ENCODE measurements at places on chromosomes 16 and 17.

GRCh38 chr17:6170349-6170748, 100.2 kb downstream of the WSCD1 start:
- DNase-seq: no peak

GRCh38 chr17:51261024-51261963, 948 bp downstream of the UTP18 start:
- DNase-seq: no peak

DNA sequence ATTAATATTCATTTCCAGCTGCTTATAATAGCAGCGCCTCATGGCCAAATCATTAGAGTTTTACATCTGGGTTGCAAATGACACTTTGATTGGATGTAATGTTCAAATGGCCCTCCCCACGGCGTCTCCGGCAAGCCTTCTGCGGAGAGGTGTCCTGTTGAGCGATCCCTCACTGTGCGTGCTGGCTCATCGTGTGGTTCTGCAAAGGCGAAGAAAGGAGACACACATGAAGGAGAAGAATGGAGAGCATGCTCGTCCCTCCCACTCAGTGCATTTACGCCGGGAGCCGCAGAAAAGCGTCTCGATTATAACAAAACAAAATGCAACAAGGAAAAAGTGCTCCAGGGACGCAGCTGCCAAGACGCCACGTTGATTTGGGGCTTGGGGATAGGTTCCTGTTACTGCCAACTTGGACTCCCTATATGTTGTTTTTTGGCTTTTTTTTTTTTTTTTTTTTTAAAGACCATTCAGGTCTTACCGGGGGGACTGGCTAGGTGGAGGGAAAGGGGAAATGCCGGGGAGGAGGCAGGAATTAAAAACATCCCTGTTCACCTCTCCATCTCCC, 117.6 kb downstream of the C16orf78 start:
- no peak for DNase-seq

DNA sequence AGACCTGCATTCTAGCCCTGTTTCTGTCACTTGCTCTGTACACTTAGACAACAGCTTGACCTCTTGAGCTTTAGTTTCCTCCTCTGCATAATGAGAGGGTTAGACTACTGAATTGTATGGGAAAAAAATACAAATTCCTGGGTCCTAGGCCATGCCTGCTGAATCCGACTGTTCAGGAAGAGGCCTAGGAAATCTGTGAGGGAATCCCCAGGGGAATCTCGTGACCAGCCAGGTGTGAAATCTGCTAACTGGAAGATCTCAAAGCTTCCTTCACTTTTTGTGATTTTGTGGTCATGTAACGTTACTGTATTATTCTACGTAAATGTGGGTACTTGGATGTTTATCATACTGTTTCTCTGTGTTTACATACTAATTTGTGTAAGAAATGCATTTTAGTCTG, 58.2 kb downstream of the CYLD start:
- DNase-seq: no peak

- DNase-seq: no peak
Observed at GRCh38 chr16:66304961-66305360, 61.5 kb upstream of the CDH5 start.

DNA sequence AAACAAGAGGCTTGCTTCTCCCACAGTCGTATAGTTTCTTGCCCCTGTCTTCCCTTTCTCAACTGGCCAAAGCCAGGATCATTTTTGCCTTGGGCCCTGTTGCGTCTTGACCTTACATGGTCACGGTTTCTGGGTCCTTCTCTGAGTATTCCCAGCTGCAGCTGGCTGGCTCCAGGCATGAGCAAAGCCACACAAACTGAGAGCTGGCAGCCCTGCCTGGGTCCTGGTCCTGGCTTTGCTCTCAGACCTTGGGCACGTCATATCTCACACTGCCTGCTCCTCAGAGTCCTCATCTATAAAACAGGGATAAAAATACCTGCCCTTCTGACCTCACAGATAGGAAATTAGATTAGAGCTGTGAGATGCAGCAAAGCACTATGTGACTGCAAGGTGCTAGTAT, 277.6 kb downstream of the CBLN1 start:
- DNase-seq: no peak

DNA sequence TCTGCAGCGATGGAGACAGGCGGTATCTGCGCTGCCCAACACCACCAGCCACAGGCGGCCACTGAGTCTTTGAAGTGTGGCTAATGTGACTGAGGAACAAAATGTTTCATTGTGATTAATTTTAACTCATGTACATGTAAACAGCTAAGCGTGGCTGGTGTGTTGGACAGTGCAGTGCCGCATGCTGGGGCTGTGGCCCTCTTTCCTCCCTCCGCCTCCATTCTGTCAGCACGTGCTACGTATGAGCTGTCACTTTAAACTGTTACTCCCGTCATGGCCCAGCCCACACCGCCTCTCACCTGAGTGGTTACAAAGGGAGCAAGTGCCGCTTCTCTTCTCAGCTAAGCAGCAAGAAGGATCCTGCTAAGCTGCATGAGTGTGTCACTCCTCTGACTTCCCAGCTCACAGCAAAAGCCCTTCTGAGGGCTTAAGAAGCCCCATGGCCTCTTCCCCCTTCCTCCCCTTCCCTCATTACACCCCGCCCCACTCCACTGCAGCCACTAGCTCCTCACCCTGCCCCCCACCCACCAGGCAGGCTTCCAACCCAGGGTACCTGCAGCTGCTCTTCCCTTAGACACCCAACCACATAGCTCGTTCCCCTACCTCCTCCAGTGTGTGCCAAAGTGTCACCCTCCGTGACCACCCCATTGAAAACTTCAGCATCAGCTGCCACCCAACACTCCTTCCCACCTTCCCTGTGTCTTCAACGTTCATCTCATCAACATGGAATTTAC, 15.0 kb downstream of the HASPIN start:
- peak; percentile 85 for DNase-seq

DNA sequence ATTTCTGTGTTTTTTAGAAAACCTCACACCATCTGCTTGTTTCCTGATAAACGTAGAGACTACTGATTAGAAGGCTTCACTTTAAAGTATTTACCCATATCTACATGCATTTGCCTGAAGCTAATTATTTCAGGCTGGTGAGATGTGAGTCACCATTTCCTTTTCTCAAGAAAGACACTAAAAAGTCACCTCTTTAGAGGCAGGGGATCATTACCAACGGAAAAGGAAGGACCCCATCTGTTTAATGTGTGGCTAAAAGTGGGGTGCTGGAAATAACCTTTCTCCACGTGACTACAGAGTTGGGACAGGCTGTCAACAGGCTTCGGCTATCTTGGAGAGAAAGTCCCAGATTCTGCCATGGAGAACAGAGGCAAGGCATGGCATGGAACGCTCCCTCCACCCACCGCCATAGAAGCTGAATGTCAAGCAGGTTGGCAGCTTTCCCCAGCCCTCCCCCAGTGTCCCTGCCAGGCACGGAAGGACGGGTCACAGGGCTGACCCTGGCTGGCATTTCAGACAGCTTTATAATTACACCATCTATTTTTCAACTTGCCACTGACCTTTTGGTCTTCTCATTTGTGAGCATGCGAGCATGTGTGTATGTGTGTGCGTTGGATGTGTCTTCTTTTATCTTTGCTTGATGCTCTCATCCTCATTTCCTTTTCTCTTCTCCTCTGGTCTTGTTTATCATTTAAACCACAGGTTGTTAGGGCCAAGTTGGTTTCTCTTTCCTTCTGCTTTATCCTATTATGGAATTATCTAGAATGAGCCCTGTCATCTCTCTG, 157.0 kb downstream of the CPPED1 start:
- peak; percentile 42 for DNase-seq

GRCh38 chr17:45997624-45998023, 1.4 kb upstream of the STH start:
- DNase-seq: no peak

- DNase-seq: peak; percentile 70
Observed at GRCh38 chr17:74431568-74432423, at the start of gene GPRC5C. TSS of gene GPRC5C (plus strand) at chr17:74432088. CDS start at chr17:74439777, 7,689 bp downstream.

- DNase-seq: peak; percentile 1
Observed at GRCh38 chr16:22314661-22315626, 17.7 kb downstream of the POLR3E start.

GRCh38 chr17:77581480-77581879, 377.0 kb upstream of the TNRC6C start:
- no peak for DNase-seq

GRCh38 chr17:46190763-46191162, 2.5 kb downstream of the KANSL1 start:
- DNase-seq: no peak

GRCh38 chr17:56708220-56708558, 114.7 kb downstream of the NOG start:
- no peak for DNase-seq

- no peak for DNase-seq
Observed at GRCh38 chr17:68443972-68444464, 13.3 kb downstream of the WIPI1 start.

DNA sequence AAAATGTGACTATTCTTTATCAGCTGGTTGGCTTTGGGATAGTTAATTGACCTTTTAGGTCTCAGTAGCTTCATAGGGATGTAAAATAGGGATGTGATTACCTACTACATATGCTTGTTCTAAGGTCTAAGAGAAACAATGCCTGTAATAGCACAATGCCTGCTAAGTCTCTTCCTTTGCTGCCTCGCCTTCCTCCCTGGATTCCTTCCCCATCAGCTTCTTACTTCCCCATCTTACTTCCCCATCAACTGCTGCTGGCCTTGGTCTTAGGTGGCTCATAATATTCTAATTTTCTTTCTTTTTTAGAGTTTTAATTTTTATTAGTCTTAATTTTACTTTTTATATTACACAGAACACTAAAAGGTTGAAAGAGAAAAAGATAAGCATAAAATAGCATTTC, 59.2 kb upstream of the GOT2 start:
- DNase-seq: no peak

GRCh38 chr17:51217946-51218345, 41.9 kb downstream of the MBTD1 start:
- no peak for DNase-seq

- DNase-seq: no peak
Observed at GRCh38 chr17:79581324-79581932, 29.4 kb downstream of the RBFOX3 start.

DNA sequence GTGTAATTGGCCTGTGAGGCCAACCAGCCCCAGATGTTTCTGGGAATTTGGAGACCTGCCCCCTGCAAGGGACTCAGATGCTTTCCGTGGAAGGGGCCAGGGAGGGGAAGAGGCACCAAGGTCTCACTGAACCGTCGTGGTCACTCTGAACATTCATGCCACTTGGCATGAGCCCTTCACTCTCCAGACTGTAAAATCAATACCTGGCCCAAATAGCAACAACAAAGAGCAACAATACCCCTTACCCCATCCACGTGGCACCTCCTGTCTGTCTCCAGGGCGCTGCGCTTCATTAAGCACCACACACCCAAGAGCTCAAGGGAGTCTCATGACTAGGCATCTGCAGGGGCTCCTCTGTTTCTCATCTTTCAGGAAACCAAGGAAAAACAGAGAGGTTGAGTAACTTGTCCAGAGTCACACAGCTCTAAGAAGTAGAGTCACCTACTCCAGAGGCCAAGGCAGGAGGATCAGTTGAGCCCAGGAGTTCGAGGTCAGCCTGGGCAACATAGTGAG, 52.8 kb downstream of the SOCS1 start:
- DNase-seq: no peak

GRCh38 chr16:21161211-21161610, 2.7 kb downstream of the LDAF1 start:
- no peak for DNase-seq

GRCh38 chr16:46712911-46713310, 23.5 kb downstream of the ORC6 start:
- DNase-seq: no peak

GRCh38 chr17:4508207-4508606, 9.5 kb downstream of the SPNS2 start:
- DNase-seq: no peak

DNA sequence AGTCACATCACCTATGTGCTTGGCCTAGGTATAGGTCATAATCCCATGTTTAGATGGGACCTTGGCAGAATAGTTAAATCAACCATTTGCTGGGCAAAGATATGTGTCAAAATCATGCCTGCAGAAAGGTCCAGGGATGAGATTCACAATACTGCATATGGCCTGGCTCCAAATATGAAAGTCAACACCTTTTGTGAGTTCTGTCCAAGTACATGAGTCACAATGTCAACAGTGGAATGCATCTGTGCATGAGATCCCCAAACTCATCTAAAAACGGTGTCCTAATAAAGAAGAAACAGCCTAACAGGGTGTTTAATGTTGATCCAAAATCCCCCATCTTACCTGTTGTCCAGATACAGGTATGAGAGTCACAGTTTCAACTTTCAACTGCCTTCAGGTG, 1847.5 kb downstream of the TP53TG3F start:
- DNase-seq: no peak

DNA sequence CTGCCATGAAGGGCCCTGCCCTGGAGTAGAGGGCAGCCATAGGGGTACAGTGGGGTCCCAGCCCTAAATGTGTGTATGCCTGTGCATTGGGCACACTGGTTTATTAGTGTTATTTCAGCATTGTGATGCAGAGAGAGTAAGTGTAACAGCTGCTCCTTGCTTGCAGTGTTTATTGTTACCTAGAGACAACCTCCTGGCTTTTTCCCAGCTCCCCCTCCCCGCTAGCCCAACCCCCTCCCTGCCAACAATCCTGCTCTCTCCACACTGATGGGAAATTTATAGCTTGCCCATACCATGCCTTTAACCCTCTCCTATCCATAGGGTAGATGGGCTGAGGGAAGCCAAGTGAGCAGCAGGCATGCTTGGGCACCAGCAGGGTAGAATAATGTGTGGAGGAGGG, 51.3 kb downstream of the NEUROD2 start:
- DNase-seq: no peak

GRCh38 chr17:44992242-44992939, 24.3 kb upstream of the C1QL1 start:
- no peak for DNase-seq

- DNase-seq: no peak
Observed at GRCh38 chr17:81245024-81245664, 6.0 kb downstream of the NDUFAF8 start.

DNA sequence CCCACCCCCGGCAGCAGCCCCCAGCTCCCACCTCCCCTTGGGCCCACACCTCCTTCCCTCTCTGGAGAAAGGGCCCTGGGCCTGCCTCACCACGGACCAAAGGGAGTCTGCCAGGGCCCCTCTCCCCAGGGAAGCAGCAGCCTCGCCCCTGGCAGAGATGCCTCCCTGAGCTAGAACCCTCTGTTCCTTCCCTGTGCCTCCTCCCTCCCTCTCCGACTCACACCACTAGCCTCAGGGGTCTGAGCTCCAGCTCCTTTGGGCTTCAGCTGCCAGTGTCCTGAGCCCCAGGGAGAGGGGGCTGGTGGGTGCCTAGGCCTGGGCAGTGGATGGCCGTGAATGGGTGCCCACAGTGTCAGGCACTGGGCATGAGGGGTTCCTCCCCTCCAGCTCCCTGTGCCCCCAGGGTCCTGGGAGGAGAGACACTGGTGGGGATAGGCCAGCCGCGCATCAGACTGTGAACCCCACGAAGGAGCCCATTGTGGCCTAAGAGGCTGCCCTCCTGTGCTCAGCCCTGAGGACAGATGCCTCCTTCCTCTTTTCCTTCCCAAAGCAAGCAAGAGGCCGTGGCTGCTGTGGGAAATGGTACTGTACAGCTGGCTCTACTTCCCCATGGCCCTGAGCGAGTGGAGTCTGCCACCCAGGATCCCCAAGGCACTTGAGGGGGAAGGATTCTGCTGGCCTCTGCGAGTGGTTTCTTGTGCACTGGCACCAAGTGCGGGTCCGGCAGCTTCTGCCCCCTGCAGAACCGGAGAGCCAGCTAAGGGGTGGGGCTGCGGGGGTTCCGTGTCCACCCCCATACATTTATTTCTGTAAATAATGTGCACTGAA, 20.7 kb downstream of the MMP15 start:
- no peak for DNase-seq

All from activated CD4-positive, alpha-beta T cell treated with anti-CD3 and anti-CD28 coated beads for 48 hours (primary cell).